Activated gamma-delta T cell treated with Interleukin-2 at 50 U/mL for 16 hours (primary cell): ENCODE measurements at places on chromosomes 6 and 20.

DNA sequence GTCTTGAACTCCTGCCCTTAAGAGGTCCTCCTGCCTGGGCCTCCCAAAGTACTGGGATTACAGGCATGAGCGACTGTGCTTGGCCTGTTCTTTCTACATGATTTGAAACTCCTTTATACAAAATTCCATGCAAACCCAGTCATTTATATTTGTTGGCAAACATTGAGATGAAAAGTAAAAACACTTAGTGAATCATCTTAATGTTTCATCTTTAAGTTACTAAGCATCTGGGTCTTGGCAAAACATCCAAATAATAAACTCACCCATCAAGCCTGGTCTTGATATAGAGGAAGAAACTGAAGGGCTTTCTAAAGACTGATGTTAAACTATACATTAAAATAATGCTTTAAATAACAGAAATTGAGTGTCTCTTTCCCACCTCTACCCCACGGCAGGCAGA, 95.1 kb downstream of the FUT9 start:
- DNase-seq, result no peak

GRCh38 chr20:37519508-37520418, 1.3 kb upstream of the NNAT start:
- no peak for DNase-seq

DNA sequence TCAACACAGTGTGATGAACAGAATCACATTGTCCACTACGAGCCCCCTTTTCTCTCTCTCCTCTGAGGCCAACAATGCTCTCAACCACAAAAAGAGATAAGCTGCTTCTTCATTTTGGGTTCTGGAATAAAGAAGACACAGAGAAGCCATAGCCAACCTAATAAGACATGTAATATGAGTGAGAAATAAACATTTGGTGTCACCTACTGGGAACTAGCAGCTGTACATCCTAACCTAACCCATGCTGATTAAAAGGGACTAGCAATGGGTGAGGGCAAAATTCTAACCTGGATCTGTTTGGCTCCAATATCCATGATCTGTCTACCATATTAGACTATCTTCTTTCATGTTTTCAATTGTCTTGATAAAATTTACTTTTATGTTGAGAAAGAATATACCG, 369.1 kb upstream of the MARCKS start:
- DNase-seq, result no peak

GRCh38 chr6:44012078-44012493, 115.2 kb downstream of the MRPL14 start:
- DNase-seq, result no peak

- no peak for DNase-seq
Observed at GRCh38 chr6:10315658-10316372, 99.1 kb downstream of the TFAP2A start.

DNA sequence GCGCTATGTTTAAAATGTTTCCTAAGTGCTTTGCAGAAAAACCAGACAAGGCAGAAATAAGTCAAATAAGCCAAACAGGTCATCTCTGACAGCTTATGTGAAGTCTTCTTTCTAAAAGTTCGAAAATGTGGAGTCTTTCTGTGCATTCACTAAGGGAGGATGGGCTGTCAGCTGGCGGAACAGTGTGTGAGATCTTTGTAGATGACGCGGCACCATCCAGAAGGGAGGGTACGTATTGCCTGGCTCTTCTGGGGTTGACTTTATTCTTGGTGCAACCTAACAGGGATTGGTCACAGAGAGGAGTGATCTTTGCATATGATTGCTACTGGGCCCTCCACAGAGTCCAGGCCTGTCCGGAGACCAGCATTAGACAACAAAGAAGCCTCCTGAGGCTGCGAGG, 114.5 kb upstream of the EDN1 start:
- no peak for DNase-seq

DNA sequence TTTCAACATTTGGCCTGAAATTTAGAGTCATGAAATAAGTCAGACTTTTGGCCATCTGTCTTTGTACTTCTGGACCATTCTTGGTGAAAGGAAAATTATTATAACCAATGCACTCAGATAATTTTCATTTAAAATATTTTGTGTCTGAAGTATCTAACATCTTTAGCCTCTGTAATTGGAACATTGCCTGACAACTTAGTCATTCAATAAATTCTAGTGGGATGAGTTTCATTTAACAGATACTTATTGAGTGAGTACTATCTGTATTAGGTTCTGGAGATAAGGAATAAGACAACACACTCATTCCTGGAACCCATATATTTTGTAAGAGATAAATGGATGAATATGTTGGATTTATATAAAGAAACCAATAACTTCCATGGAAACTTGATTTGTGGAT, 536.0 kb downstream of the BCKDHB start:
- no peak for DNase-seq

DNA sequence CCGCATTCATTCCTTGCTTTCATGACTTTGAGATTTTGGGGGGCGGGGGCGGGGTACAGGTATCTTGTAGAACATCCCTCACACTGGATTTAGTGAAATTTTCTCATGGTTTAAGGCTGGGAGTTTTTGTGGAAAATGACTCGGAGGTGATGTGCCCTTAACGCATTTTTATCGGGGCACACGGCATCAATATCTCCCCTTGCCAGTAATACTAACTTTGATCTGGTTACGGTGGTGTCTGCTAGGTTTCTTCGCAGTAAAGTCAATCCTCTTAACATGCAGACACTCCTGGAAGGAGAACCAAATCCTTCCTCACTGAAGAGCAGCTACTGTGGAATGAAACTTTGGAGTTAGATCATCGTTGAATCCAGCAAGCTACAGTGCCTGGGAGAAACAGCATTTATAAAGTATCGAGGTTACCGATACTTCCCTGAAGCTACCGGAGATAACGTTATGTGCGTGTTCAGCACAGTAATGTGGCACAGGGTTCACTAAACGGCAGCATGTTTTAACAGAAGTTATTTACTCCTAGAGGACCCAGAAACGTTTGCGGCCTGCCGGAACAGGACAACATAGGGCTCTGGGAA, 1.2 kb upstream of the DYNLRB1 start:
- no peak for DNase-seq

GRCh38 chr20:2691127-2691526, 1.5 kb upstream of the EBF4 start:
- DNase-seq, result no peak

GRCh38 chr6:32082935-32083334, 26.2 kb downstream of the TNXB start:
- DNase-seq, result no peak

GRCh38 chr6:49636713-49637349, at the start of gene RHAG:
TSS of gene RHAG (minus strand) at chr6:49636839. CDS start at chr6:49636812, 27 bp downstream.
- no peak for DNase-seq
